NCI-H1417 (cell line): ENCODE measurements at places on chromosomes 4 and X.

- DNase-seq, result no peak
Measured at GRCh38 chr4:99848591-99849001, 32.0 kb downstream of the DAPP1 start.

DNA sequence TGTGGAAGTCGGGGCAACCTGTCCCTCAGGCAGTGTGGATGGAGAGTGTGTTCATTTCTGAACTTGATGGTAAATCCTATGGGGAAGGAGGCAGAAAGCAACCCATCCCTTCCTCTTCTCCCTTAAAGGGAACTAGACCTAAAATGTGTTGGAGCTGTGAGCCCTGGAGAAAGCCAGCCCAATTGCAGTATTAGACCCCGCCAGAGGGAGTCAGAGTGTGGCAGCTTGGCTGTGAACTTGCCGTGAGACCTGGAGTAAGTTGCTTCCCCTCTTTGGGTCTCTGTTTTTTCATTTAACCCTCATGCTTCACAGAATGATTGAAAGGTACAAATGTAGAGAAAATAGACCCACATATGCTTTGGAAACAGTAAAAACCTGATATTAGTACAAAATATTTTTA is 108.7 kb upstream of the PAK3 start:
- no peak for DNase-seq

DNA sequence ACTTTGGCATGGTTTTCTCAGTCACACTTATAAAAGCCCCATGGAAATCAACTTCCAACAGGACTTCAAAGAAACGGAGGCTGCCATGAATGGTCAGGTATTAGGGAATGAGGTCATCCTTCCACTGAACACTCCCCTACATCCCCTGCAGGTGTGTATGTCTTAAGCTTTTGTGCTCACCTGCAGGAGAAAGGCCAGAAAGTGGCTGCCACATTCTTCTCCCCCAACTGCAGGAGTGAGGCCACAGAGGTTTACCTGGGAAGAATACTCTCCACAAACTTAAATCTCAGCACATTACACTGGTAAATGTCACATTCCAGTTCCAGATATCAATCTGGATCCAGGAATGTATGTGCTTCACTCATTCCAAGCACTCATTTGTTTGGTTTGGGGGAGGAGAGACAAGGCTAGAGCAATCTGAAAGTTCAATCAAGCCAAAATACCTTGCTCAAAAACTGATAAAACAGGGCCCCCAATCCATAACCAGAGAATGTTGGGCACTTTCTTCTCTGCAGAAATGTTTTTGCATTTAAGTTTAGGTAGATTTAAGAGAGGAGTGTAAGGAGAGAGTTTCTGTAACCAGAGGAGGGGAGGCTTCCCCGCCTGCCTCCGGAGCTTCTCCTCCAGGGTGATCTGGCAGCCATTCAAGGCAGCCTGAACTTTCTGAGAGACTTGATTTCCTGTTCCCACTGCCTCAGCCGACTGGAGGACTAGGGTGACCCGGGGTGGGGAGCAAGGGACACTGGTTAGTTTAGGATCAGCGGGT is 15.4 kb downstream of the FAM9C start:
- DNase-seq, result no peak

GRCh38 chrX:3076416-3076991 is 35.2 kb downstream of the ARSF start:
- no peak for DNase-seq

- DNase-seq, result no peak
Measured at GRCh38 chr4:15344041-15344440, 83.8 kb upstream of the C1QTNF7 start.

DNA sequence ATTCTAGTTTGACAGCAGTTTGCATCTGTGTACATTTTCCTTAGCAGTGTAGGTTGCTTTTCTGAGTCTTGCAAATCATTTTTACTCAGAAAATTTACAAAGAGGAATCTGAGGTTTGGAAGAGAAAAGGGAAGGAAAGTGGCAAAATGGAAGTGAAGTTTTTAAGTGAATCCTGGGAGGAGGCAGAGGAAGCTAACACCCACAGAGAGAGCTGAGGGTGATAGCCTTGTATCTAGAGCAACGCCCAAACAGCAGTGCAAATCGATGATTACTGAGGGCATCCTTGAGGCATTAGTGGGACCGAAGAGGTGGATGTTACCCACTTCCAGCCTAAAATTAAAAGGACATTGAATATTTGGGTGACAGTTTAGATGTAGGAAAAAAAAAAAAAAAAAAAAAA is 31.8 kb downstream of the KLF3 start:
- DNase-seq, result no peak

DNA sequence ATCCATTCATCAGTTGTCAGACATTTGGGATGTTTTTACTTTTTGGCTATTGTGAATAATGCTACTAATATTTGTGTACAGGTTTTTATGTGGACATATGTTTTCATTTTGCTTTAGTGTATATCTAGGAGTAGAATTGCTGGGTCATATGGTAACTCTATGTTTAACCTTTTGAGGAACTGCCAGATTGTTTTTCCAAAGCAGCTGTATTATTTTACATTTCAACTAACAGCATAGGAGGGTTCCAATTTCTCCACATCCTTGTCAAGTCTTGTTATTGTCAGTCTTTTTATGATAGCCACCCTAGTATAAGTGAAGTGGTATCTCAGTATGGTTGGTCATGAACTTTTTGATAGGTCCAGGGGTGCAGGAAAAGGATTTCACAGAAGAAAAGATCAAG is 114.5 kb upstream of the FAM9C start:
- no peak for DNase-seq

GRCh38 chrX:94400488-94400887 is 726.5 kb downstream of the FAM133A start:
- no peak for DNase-seq
